Endothelial cell of umbilical vein (primary cell): ENCODE measurements at places on chromosomes 7 and 10.

DNA sequence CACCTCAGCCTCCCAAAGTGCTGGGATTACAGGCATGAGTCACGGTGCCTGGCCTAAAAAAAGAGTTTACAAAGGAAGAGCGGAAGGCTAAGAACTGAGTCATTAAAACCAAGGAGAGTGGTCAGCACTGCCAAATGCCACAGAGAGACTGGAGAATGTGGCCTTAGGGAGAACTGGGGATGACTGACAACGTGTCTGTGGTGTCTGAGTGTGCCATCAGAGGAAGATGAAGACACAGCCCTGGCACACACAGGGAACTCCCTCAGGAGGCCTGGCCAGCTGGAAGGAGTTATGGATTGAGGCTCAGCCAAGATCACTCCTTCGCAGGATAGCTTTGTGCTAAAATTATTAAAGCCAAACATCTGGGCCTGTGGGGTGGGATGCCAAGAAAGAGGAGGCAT lies 3.9 kb upstream of the INA start:
- peak; percentile 71 for DNase-seq

- no peak for DNase-seq
Measured at GRCh38 chr7:139284252-139284896, 53.3 kb downstream of the UBN2 start.

- DNase-seq, result no peak
Measured at GRCh38 chr10:86003201-86003621, 363.4 kb downstream of the GRID1 start.

DNA sequence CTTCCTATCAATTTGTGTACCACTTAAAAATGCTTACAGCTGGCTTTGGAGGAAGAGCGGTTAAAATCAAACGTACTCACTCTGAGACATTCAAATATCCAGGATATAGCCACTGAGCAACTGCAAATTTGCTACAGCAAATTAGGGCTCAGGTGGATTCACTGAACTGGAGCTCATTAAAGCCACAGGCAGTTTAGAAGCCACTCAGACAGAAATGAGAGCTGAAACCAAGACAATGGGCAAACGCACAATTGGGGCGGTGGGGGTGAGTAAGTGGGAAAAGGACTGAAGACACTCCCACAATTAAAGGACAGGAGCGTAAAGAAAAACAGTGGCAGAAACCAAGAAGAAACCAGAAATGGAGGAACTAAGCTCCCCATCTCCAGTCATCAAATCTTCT lies 20.5 kb downstream of the MPP7 start:
- DNase-seq, result no peak

DNA sequence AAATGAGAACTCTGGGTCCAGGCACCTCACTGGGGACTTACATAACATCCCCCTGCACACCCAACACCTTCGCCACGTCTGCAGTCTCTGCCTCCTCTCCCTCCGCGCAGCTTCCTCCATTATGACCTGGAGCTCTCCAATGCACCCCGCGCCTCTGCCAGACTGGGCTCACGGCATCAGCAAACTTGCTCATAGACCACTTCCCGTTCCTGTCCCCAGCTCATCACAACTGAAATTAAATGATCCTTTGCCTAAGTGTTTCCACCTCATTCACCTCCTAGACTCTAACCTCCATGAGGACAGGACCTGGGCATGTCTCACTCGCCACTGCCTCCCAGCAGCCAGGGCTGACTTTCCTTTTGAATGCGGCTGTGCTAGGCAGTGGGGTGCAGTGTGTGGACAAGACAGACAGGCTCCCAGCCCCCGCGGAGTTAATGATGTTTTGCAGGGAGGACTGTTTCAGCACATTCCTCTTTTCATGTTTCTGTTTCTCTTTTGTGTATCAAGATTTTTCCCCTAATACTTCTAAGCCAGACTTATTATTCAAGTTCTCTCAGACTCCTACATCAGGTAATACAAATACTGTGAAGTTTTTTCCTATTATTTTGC lies 18.8 kb downstream of the CHST15 start:
- DNase-seq, result no peak

- DNase-seq, result peak; percentile 70
Measured at GRCh38 chr7:25069900-25070443, 55.1 kb downstream of the CYCS start.

DNA sequence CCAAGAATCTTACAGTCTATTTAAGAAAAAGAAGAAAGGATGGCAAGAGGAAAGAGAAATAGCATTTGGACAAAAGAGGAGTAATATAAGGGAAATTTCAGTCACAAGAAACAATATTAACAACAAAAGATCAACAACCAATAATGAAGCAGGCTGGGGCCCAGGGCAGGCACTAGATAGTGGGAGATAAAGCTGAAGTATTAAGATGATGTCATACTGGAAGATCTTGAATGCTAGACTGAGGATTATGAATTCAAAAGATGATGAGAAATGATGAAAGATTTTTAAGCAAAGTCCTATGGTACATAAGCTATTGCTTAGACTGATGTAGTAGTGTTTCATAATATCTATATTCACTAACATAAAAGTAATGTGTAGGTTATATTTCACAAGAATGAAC lies 51.8 kb upstream of the SPOCK2 start:
- no peak for DNase-seq

DNA sequence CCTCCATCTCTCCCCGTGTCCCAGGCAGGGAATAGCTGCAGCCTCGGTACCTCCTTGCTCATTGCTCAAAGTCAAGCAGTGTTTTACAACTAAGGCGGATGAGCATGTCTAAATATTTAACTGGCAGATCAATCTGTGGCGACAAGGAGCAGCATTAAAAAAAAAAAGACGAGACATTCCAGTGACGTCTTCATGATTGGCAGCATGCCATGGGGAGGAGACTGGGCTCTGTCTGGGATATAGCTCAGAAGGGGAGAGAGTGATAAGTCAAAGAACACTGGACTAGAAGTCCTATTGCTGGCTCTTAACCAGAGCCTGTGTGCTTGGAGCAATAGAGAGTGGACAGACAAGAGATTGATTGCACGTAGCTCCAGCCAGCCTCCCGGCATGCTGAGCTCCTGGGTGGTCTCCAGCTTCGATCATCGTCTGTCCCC lies 287.5 kb upstream of the PODXL start:
- no peak for DNase-seq

- DNase-seq, result no peak
Measured at GRCh38 chr10:113893570-113893969, 39.1 kb downstream of the NHLRC2 start.

DNA sequence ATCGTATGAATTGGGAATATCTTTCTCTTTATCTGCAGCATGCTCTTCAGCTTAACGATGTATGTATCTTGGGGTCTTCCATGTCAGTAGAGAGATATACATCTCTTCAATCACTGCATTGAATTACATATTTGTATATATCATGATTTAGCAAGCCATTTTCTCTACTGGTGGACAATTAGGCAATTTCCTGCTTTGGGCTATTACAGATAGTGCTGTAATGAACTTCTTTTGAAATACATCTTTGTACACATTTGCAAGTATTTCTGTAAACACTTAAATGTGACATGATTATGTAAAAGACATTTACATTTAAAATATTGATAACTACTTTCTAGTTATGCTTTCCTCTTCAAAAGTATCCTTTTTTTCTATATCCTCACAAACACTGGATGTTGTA lies 199.0 kb downstream of the PPP1R9A start:
- no peak for DNase-seq

DNA sequence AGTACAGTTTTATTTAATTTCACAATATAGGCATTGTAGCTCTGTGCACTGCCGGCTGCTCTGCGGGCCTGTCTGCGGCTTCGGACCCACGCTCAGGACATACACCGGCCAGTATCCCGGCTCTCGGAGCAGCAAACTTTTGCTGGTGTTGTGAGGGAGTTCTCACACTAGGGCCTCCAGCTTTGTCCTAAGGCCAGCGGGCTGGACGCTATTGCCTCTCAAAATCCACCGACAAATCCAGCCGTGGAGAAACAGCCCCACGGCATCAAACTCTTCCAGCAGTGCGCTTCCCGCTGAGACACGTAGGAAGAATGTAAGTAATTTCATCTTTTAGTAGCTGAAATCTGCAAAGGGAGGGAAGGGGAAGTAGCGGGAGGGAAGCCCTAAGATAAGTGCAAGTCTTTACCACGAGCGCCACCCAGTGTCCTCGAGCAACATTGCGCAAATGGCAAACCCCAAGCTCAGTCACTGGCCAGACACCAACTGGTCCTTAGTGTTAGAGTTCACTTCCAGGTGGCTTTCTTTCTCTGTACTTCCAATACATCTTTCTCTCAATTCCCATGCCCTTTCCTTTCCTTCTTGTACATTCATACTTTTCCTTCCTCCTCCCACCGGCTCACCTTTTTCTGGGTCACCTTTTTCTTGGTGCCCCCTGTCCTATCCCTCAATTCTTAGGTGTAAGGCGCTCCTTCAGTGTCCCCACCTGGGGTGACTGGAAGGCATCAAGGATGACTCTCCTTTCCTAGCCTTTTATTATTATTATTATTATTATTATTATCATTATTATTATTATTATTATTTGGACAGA lies 3.0 kb upstream of the DLX5 start:
- peak; percentile 76 for DNase-seq

DNA sequence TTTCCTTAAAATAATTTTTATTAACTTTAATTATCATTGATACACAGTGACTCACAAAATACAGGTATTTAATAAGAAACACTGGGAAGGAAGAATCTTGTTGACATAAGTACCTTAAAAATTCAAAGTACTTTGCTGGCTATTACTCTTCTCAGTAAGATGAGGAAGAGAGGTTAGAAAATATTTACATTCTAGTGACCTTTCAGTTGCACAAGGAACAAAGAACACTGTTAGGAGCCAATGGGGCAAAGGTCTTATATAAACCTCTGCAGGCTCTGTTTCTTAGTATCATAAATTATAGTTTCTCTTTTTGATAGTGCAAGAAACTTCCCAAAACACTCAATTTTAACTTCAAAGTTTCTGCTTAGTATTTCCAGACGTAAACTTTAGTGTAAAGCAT lies 4.8 kb upstream of the TAX1BP1 start:
- no peak for DNase-seq

DNA sequence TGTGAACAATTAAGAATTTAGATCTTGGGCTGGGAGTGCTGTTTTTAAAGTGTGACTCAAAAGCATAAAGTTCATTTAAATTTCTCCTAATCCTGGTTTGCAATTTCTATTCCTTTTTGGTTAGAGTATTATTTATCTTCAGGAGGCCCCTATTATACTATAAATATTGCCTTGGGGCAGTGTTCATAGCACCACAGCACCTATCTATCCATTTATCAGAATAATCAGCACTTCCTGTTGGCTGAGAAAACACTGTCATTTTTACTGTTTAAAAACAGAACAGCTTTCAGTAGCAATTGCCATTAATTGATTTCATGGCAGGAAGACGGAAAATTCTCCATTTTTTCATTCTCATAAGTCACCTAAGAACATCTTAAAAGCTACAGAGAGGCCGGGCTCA lies 111.4 kb downstream of the KIAA1217 start:
- DNase-seq, result no peak
